ENCODE measurements at places on chromosomes 6 and 20.

DNA sequence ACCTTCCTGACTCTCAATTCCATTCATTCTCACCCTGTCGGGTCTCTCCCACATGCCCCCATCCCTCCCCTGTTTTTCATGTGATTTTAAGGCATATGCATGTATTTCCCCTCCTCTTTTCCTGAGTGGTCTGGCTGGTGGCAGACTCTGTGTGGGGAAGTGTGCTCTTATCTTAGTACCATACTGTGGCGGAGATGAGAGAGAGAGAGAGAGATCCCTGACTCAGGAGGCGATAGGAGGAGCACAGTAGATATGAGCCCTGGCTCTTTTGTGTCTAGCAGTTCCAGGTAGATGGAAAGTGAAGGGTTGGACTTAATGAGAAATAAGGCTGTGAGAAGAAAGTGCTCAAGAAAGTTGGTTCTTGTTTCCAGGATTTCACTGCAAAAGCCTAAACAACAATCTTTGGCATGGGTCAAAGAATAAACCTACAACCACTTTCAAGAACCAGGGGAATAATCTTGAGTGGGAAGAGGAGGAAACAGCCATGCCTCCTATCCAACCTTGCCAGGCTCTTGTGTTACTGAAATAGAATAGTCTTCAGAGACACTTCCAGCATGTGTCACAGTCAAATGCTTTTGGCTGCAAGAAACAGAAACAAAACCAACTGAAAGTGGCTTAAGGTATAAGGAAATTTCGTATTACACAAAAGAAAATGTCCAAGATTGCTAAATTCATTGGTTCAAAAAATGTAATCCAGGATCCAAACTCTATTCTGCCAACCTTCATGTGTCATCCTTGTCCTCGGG is 123.8 kb upstream of the MYLIP start:
- no peak for DNase-seq

GRCh38 chr6:34005901-34006531 is 139.9 kb downstream of the GRM4 start:
- DNase-seq, result no peak

GRCh38 chr6:90204327-90205056 is 92.2 kb downstream of the BACH2 start:
- DNase-seq, result no peak

DNA sequence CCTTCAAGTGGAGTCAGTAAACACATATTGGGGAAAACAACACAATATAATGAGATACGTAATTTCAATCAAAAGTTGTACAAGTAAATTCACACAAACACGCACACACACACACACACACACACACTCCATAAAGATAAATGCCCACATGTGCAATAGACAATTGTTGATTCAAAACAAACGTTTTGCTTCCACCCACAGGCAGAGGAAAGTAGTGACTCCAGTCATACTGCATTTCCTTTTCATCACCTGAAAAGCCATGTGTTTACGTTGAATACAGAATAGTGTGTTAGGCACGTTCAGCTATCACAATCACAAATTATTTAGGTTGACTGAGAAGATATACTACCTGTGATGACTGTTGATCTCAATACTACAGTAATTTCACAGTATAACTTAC is 443.8 kb upstream of the MANEA start:
- DNase-seq, result no peak

DNA sequence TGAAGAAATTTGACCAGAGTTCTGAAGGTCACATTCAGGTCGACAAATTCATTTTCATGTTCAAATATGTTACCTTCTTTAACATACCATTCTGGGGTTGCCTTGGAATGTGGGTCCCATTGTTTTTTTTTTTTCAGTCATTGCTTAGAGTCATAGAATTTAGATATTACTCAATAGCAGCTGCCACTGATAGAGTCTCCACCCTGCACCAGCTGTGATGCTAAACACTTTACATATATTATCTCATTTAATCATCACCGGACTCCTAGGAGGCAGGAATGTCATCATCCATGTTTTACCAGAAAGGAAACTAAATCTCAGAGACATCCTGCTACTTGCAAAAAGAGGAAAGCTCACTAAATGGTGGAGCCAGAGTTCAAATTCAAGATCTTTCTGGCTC is 204.7 kb downstream of the ESR1 start:
- no peak for DNase-seq

DNA sequence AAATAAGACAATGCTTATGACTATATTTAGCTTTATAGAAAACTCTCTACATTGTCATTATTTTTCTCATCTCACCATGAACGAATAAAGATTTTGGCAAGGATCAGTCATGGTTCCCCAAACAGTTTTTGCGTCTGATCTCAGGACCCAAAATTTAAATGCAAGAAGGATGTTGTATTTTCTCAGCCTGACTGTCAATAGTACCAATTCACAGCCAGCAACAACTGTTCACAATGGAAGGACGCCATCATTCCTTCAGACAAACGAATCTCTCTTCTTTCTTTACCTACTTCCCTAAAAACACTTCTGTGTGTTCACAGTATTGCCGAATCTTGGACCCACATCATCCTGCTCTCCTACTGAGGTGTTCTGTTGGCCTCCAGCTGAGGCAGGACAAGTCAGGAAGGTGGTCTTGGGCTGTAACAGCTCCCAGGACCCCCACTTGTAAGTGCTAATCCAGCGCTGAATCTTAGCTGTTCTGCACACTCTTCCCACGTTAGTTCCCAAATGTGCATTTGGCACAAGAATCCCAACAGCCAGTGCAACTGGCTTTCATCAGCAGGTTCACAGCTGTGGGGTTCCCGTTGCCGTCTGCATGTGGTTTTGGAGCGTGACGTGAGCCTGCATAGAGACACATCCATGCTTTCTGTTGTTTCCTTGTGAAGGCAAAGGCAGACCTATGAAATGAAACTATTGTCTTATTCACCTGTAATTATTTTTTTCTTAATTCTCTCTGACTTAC is 600.0 kb downstream of the QKI start:
- DNase-seq, result no peak

- no peak for DNase-seq
Observed at GRCh38 chr6:143183666-143184065, 123.0 kb downstream of the AIG1 start.

DNA sequence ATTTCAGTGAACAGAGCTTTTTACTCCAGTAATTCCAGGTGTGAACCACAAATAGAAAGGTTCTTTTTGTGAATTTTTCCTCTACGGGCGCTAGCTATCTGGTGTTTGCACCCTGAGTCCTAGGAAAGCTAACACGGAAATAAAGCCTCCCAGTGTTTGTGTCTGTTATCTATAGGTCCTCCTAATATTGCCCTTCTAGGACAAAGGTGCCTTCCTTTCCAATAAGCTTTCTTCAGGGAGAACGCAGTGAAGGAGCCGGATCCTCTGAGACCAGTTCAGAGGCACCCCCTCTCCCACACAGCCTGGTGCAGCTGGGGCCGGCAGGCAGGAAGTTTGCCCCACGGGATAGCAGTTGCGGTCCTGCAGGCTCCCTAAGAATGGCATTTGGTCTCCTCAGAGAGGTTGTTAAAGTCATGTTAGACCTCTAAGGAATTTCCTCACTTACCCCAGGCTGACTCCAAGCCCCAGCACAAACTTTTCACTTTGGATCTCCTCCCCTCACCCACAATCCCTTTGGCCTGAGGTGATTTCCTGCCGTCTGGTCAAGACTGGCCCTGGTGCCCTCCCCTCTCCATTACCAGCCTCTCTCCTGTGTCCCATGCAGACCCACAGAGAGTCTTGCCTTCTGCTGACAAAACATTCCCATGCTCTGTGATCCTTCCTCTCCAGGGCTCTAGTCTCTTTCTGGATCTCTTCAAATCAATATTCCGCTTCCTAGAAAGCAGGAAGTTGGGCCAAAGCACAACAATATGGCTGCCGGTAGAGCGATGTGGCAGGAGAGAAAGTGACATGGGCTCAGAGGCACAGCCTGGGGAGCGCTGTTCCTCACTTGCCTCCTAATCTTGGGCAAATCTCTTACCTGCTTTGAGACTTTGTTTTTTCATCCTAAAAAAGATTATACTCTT is 126.0 kb downstream of the MOXD1 start:
- no peak for DNase-seq

DNA sequence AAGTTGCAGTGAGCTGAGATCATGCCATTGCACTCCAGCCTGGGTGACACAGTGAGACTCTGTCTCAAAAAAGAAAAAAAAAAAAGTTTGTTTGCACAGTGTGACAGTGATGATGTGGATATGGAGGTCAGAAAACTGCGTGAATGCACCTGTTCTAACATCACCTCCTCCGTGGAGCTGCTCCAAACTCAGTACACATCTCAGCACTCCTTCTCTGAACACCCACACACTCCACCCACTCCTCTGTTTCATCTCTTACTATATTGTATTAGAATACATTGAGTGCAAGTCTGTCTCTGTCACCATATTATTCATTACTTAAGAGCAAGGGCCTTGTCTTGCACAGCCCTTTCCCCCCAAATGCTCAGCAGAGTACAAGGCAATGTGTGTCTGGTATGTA is 51.5 kb upstream of the ENPP4 start:
- no peak for DNase-seq

DNA sequence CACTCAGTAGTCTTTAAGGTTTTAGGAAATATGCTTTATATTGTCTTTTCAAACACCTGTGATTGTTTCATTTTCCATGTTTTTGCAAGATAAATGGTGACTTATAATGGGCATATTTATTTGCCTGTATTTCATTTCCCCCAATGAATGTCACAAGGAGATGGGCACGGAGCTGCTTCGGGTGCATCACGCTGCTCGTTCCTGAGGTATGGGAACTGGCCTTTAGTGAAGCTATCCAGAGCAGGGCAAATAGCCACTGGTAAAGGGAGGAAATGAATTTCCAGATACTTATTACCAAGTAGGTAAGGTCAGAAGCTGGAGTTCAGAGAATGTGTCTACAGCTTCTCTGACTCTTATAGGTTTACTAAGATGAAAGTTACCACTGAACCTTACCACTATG is 3.7 kb downstream of the POU3F2 start:
- DNase-seq, result no peak
